ENCODE measurements at places on chromosomes 7 and 10.

GRCh38 chr10:7082967-7083366 lies 327.9 kb downstream of the SFMBT2 start:
- DNase-seq: no peak

- DNase-seq: no peak
These were observed 242.5 kb downstream of the REEP3 start for GRCh38 chr10:63763744-63764143.

DNA sequence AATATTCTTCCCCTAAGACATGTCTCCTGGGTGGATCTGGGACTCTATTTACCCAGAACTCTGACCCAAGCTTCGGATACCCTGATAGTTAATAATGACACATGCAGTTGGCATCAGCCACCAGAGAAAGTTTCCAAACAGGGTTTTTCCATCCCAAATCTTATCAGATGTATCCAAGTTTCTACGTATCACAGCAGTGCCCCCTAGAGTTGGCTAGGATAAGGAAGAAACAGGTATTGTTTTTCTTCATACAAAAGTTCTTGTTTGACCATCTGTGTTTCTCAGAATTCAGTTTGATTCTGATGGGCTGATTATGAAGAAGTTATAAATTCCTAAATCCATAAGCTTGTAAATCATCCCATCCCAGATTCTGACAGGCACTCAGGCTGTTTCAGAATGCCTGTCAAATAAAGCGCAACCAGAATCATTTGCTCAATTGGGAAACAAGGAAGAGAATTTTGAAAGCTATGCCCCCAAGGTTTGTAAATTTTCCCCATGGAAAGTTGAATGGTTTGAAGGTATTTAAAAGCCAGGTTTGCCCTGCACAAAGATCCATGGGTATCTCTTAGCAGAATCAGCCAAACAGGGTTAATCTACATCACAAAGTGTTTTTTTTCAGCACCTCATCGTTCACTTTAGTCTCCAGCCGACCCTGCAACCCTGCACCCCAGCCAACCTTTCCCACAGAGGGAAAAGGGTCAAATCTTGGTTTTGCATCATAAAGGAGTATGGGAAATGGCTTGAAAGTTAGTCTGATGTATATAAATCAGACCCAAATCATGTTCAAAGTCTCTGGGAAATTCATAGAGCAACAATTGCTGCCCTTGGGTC lies 47.4 kb downstream of the NRAP start:
- DNase-seq: no peak

DNA sequence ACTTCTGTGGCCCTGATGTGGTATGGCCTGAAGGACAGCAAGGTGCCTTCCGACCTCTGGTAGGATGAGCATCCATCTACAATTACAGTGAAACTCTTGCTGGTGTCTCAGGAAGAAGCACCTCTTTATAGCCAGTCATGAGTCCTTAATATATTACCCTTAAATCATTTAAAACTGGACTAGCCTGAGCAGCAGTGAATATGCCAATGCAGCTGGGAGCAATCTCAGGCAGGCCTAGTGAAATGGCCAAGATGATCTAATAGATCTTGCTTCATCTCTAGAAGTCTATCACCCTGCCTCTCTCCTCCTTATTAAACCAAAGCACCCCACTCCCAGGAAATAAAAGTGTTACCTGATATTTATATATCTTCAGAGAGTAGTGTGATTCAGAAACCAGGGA lies 66.7 kb upstream of the SORCS3 start:
- no peak for DNase-seq

DNA sequence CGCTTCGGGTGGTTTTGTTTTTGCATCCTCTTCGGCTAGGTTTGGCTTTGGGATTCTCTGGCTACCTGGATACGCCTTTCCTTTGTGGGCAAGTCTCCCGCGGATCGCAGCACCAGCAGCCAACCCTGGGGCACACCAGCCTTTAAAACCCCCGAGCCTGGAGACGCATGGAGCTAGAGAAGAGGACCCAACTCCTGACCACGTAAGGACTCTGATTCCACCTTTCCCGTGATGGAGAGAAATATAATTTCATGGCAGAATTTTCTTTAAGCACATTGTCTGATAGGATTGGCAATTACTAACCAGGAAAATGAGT lies 535.4 kb upstream of the GALNT17 start:
- DNase-seq: no peak

GRCh38 chr7:68420342-68421192 lies 1177.7 kb upstream of the AUTS2 start:
- DNase-seq: no peak

- no peak for DNase-seq
These were observed 54.1 kb upstream of the NXPH1 start for GRCh38 chr7:8379264-8379663.
